ENCODE measurements at places on chromosomes 11 and 22.
A peak's percentile ranks its signal among the peaks of the same experiment; 100 is the strongest.

DNA sequence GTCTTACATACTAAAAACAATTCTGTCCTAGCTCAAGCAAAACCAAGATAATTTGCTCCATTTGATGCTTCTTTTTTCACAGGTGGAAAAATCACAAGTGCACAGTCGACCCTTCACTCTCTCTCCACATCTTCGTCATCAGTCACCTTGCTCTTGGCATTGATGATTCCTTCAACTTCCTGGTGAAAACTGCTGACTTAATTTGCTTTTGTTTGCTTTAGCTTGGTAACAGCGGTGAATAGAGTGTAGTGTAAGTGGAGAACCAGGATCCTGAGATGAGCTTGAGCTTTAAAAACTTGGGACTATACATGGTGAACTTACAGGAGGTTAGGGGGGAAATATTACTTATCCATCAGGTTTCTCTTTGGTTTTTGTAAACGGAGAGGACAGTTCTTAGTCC is 331.1 kb upstream of the ARHGAP42 start:
- DNase-seq, result no peak

DNA sequence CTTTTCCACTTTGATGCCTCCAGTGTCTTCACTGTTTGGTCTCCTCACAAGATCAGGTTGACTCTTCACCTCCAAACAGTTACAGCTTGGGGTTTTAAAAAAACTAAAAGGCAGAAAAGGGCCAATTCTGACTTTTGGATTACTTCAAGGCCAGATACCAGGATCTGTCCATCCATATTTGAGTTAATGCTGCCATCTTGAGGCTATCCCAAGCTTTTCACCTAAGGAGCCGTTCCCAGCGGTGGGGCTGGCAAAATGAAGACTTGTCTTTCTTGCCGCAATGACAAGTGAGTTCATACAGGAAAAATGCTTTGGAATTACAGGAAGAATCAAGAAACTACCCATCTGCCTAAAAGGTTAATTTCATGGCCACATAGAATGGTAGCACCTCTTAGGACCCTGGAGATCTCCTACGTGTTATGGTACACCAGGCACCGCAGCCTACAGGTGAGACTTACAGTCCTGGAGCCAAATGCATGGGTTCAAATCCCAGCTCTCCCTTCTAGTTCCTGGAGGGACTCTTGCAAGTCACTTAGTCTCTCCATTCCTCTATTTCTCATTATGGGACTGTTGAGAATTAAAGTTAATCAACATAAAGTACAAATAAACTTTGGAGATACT is 6.0 kb upstream of the OR5B21 start:
- DNase-seq, result peak; percentile 70

DNA sequence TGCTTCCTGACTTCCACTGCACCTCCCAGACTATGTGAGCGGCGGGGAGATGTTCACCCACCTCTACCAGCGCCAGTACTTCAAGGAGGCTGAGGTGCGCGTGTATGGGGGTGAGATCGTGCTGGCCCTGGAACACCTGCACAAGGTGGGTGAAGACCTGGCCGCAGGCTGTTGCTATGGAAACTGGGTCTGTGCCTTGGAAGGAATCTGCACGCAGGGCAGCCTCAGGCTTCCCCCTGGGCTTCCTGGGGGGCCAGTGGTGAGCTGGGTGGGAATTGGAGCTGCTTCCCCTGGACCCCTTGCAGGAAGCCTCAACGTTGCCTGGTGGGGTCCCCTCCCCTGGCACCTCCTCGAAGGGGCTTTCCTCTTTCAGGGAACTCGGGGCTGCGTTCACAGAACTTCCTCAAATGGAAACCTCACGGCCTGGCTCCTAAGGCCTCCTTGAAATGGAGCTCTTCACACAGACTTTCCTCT is 1.5 kb downstream of the RPS6KA4 start:
- DNase-seq, result no peak

DNA sequence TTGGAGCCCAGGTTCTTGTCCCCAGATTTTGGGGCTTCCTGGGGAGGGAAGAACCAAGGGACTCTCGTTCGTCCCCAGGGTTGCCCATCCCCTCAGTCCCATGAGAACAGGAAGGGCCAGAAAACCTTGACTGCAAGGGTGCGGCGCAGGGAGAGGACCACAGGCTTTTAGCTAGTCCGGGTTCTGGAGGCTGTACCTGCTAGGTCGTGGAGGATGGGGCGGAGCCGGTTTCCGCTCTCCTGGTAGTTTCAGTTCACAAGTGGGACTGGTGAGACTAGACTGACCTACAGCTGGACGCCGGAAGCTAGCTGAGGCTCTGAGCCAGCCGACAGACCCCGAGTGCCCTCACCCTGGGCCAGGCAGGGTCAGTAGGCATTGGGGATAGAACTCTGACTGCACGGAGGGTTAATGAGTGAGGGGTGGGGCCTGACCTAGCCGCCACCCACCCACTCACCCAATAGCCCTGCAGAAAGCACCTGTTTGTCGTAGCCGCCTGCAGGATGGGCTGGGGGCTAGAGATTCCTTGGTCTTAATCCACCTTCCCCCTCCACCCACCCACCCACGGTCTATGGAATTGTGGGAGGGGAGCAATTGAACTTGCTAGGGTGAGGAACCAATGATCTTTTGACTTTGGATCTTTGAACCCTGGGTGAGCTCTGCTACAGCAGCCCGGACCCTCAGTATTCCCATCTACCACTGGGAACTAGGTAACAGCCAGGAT is 1.5 kb downstream of the MAFF start:
- DNase-seq, result no peak

- DNase-seq, result peak; percentile 23
Measured at GRCh38 chr11:116930177-116930576, 92.8 kb upstream of the APOA1 start.

GRCh38 chr11:133929401-133930052 is 27.2 kb downstream of the IGSF9B start:
- no peak for DNase-seq

DNA sequence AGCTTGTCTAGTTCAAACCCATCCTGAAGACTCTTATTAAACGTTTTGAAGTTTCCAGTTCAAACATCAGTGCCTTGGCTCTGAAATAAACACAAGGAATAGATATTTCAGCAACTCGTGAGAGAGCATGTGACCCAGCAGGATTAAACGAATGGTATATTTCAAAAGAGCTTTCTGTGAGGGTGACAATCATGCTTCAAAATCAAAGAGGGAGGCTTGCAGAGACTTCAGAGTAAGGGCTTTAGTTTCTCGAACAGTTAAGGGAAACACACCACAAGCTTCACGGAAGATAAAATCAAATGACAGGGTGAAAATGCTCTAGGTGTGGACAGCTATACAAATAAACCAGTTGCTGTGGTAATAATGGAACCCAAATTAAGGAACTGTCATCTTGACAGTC is 1.4 kb downstream of the HPS4 start:
- DNase-seq, result no peak

GRCh38 chr11:1202776-1203504 is 19.9 kb upstream of the MUC5B start:
- DNase-seq, result peak; percentile 14

- no peak for DNase-seq
Measured at GRCh38 chr22:42319386-42319785, 48.9 kb upstream of the TCF20 start.

Data from iris pigment epithelial cell (primary cell).